RKO (cell line): ENCODE measurements at places on chromosomes 7 and 10.
A peak's percentile ranks its signal among the peaks of the same experiment; 100 is the strongest.

GRCh38 chr10:34698979-34699378 is 116.1 kb downstream of the PARD3 start:
- peak; percentile 68 for DNase-seq

DNA sequence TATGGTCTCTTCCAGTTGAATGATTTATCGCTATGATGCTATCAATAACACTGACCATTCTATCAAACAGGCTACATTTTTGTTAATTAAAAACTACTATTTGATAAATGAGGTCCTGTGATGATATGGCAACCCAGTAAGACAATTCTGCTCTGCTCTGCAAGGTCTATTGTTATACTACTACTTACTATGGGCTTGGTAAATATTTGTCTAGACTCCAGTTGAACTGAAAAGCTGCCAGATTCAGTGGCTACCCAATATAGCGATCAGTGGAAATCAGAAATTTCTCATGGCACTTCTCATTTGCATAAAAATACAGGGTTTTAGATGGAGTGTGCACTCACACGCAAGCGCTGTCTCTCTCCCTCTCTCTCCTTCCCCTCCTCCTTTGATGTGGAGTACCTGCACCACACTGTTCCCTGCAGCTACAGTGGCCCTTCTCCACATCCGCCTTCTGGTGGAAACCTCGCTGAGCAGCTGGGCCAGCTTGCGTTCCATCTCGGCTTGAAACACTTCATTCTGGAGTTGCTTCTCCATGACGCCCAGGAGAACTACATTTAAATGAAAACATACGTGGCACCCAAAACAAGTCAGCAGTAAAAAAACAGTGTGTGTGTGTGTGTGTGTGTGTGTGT is 77.9 kb downstream of the KIAA1549 start:
- no peak for DNase-seq

DNA sequence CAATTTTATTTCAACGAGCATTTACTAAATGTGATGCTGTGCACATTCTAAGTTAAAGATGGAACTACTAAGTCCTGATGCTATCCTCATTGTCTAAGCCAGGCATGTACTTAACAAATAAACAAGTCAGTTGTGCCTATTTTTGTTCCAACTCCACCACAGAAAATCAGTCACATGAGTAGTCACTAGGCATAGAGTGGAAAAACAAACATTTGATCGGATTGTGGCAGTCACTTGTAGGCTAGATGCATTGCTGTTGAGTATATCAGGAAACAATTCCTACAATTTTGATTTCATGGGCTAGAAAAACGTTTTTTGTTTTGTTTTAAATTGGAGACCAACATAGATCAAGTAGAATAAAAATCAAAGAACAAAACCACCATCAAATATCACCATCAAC is 177.6 kb upstream of the SLC25A13 start:
- DNase-seq: no peak

GRCh38 chr10:50503661-50504320 is 120.0 kb downstream of the SGMS1 start:
- no peak for DNase-seq

DNA sequence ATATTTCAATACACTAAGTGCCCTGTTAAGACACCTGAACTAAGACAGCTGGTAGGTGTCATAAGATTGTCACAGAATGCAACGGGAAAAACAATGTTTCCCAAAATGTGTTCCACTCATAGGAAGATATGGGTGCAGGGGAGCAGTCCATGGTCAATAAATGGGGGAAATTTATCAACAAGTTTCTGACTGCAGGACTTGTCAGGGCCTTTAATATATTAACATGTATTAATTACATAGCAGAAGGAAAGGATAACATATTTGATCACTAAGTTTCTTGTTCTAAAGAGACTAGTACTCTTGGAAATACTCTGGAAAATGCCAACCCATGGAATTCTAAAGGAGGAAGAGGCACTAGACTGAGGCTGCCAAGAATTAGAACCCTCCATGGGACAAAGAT is 6.7 kb downstream of the RBP3 start:
- DNase-seq: no peak

- no peak for DNase-seq
These were observed 162.9 kb upstream of the AOAH start for GRCh38 chr7:36887233-36887632.

DNA sequence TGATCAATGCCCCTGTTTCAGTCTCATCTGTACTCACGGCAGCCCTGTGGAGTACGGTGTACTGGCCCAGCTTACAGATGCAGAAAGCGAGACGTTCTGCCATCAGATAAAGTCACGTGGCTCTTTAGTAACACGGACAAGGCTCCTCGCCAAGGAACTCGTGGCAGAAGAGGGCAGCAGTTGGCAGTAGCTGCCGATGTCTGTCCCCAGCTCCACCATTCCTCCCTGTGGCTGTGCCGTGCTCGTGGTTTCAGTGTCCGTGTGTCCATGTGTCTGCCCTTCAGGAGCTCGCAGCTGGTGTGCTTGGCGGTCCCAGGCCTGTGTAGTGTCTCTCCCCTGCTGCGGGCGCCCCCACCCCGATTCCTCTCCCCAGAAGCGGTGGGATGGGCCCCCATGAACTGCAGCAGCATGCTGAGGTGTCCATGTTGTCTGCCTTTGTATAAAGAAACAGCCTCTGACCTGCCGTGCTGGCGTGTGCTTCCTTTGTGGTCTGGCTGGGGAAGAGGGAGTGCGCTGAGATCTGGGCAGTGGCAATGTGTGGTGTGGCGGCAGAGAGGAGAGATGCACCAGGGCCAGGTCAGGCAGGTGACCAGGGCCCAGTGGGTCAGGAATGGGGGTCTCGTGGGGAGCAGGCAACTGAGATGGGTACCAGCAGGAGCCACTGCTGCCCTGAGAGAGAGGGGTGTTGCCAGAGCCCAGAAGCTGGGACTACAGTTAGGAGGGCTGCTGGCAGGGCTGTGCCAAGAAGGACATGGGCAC is 9.8 kb downstream of the RHBDD2 start:
- no peak for DNase-seq

DNA sequence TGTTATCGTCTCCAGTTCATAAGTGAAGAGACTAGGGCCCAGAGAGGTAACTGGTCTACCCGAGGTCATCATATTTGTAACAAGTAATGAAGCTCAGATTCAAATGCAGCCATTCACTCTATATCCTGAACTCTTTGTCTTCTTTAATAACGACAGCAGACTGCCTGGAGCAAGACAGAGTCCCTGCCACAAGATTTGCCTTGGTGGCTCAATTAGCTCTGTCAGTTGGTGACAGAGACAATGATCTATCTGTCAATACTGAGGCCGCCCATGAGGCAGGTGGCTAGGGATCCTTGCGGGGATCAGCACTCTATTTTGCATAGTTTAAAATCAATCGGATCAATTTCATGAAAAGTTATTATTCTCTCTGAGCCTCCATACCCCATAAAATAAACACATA is 43.9 kb downstream of the SH3PXD2A start:
- no peak for DNase-seq

GRCh38 chr7:43625453-43625852 is 42.5 kb downstream of the STK17A start:
- DNase-seq: no peak

GRCh38 chr7:156919132-156919713 is 26.2 kb upstream of the LMBR1 start:
- no peak for DNase-seq

- no peak for DNase-seq
These were observed 22.6 kb downstream of the TMEM254 start for GRCh38 chr10:80100861-80101695.

DNA sequence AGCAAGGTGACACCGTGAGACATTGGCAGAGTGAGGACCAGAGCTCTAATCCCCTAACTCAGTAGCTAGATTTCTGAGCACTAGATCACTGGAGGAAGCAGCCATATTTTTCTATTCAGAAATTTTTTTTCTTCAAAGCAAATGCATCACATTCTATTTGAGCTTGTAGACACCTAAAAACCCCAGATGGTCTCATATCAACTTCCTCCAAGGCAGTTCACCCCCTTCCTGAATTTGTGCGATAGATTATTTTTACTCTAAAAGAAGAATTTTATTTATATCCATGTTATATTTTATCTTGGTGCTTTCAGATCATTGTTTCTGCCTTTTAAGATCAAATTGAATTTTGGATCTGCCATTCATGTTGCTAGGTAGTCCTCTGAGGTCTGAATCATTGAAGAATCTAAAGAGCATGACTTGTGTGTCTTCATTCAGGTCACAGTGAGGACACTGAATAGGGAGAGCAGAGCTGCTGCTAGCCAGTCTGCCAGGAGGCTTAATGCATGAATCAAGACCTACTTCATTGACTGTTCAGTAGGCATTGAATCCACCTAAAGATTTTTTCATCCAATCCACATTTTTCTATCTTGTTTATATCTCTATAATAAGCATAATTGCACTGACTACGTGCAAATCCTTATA is 92.9 kb upstream of the LRRTM3 start:
- no peak for DNase-seq

DNA sequence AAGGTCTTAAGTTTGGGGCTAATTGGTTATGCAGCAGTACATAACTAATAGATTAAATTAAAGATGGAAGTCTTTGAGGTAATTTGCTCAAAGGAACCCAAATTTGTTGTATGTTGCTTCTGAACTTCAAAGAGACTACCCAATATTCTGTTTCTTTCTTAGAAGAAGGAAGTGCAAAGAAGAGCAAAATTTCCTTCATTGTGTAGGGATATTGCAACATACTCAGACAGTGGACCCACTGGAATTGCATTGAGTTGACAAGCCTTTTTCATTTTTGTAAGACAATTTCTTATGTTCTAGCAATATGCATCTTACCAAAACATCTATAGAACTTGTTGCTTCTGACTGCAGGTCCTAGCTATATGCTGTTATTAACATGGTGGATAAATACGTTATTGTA is 527.8 kb downstream of the SH2D4B start:
- no peak for DNase-seq

DNA sequence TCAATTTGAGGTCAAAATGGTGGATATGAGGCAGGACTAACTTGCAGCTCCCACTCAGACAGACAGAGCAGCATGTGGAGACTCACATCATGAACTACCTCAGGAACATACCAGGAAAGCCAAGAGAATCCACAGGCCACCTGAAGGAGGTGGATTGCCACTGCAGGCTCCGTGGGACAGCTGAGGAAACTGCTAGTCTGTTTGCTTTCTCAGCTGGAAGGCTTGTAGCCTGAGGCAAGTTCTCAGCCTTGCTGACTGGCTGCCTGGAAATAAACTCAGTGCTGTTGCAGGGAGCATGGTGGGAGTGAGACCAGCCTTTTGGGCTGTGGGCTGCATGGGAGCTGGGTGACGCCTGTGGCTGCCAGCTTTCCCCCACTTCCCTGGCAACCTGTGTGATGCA is 202.9 kb downstream of the ZNF248 start:
- DNase-seq: no peak

GRCh38 chr10:15780353-15781135 is 60.8 kb upstream of the ITGA8 start:
- DNase-seq: peak; percentile 15

- DNase-seq: no peak
These were observed 21.5 kb upstream of the ZNF800 start for GRCh38 chr7:127413962-127414361.

GRCh38 chr10:6737080-6737641 is 157.1 kb upstream of the PRKCQ start:
- DNase-seq: no peak

DNA sequence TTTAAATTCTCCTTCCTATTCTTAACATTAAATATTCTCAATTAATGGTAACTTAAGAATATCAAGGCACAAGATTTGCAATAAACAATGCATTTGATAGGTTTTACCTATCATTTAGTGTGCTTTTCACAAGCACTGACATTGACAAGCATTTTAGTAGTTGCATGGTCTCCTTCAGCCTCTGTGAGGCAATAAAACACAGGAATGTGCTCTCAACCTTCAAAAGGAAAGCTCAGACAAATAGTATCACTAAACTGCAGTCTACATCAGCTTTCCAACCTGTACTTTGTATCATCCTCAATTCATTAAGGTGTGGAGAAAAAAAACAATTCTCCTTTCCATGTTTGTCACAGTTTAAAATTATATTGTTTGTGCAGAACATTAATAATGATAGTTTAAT is 51.1 kb upstream of the TSPAN13 start:
- no peak for DNase-seq

DNA sequence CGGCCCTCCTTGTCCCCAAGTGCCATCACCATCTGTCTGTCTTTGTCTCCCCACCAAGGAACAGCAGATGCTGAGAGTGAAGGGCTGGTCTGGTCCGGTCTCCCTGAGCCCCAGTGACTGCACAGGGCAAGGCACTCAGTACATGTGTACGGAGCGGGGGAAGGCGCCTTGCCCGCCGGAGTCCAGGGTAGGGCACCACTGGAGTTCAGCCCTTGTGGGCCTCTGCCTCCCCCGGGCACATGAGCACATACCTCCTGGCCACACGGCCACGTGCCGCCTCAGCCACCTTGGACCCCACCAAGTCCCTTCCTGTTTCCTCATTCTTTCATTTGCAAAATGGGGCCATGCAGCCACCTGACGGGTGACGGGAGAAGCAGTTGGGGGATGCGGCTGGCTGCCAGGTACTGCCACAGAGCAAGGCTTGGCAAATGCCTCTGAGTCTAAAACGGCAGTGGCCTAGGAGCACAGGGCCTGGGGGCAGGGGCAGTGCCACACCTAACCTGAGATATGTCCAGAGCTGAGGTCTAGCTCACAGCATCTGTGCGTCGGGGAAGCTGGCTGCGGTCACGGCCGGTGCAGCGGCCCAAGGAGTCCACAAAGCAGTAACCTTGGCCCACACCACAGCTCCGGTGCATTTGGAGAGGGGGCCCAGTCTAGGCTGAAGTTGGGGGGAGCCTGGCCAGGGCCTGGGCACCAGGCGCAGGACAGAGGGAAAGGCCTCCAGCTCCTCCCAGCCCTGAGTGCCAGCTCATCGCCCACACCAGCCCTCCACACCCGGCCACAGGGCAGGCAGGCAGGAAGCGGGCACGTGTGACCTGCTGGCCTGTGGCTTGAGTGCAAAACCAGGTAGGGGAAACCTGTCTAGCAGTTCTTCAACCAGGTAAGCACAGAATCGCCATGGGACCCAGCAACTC is 5.2 kb downstream of the ADAP1 start:
- no peak for DNase-seq

GRCh38 chr10:127275793-127276450 is 79.5 kb upstream of the INSYN2A start:
- no peak for DNase-seq

- no peak for DNase-seq
These were observed 170.6 kb downstream of the ARHGAP21 start for GRCh38 chr10:24553051-24553612.

DNA sequence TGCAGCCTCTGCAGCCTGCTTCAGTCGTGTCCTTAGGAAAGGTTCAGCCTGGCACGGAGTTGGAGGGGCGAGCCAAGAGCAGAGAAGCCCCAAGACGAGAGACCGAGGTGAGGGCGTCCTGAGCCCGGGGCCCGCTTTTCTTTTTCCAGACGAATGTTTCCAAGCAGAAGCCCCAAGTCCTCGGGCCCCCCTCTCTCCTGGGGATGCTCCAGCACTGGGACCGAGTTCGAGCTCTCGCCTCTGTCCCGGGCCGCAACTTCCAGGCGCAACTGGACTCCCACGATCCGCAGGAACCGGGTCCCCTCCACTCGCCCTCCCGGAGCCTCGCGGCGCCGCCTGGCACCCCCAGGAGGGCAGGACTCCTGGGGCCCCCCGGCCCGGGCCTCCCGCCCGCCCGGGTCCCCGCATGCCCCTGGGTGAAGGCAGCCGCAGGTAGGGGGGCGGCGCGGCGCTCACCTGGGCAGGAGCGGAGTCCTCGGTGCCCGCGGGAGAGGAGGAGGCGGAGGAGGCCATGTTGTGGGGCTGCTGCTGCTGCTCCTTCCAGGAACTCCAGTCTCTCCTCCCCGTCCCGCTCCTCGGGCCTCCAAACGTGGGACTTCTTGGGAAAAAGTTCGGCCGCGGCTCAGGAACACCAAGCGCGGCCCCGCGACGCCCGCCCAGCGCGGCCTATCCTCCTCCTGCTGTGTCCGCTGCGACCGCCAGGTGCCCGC is 45.3 kb upstream of the CDK1 start:
- DNase-seq: no peak

- no peak for DNase-seq
These were observed 19.8 kb downstream of the CCNY start for GRCh38 chr10:35355971-35356724.
